ENCODE measurements at places on chromosomes 6 and 20. TPM values are rescaled to one million over a fixed set of nuclear protein-coding genes. Genes with fewer than 3 reads are reported as not detected.

COL11A2 gene
- total RNA-seq: 0.82 TPM

PPP1R16B gene
- 2.9 TPM for total RNA-seq

DNA sequence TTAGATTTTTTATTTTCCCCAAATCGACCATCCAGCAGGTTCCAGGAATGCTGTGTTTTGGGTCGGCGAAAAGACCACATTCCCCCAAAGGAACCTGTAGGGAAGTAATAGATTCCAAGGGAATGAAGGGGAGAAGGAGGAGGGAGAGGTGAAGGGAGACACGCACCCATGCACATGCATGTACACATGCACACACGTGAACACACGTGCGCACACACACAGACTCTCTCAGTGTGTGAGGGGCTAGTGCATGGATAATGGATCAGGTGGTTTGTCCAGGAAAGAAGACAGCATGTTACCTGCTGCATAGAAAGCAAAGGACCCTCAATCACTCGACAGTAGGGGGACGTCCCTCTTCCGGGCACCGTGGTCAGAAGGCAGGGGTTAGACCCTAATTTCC, 52.4 kb upstream of the PDE10A start:
- no peak for DNase-seq

DNA sequence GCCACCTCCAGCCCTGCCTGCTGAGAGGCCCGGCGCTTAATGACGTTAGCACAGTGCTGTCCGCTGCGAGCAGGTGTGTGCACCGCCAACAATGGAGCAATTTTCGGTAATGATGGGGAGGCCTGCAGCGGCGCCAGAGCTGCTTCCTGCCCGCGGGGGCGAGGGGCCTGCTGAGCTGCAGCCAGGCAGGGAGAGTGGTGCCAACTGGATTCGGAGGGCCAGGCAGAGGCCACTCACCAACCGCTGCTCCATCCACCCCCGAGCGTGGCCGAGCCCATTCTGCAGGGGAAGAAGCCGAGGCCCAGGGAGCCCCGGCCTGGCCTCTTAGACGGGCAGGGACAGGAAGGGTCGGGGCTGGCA, 9.6 kb downstream of the HRH3 start:
- no peak for DNase-seq

DNA sequence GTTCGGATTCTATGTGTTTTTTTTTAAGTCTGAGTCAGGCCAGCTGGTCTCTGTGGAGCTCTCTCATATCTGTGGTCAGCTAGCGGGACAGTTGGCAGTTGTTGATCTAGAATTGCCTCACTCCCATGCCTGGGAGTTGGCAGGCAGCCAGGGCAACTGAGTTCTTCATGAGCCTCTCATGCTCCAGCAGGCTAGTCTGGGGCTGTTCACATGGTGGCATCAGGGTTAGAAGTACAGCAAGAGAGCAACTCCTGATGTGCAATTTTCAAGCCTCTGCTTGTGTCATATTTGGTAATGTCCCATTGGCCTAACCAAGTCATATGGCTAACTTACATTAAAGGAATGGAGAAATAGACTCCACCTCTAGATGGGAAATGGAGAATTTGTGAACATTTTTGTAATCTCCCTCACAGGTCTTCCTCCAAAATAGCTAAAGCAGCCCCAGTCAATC, 6.7 kb upstream of the IFT52 start:
- DNase-seq: peak; percentile 66

DNA sequence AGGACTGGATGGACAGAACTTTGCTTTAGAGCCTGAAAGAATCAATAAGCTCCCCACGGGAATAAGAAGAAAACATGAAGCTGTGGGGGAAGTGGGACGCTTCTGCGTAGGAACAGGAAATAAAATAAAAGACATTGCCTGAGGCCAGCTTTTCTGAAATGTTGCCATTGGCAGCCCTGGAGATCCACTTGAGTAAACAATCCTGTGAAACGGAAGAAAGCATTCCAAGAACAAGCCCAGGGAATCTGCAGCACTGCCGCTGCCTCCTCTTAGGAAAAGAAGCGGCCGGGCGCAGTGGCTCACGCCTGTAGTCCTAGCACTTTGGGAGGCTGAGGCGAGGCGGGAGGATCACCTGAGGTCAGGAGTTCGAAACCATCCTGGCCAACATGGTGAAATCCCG, 182.3 kb upstream of the RALGAPA2 start:
- DNase-seq: no peak

GRCh38 chr6:41573985-41574384, 27.8 kb downstream of the FOXP4 start:
- DNase-seq: no peak

DNA sequence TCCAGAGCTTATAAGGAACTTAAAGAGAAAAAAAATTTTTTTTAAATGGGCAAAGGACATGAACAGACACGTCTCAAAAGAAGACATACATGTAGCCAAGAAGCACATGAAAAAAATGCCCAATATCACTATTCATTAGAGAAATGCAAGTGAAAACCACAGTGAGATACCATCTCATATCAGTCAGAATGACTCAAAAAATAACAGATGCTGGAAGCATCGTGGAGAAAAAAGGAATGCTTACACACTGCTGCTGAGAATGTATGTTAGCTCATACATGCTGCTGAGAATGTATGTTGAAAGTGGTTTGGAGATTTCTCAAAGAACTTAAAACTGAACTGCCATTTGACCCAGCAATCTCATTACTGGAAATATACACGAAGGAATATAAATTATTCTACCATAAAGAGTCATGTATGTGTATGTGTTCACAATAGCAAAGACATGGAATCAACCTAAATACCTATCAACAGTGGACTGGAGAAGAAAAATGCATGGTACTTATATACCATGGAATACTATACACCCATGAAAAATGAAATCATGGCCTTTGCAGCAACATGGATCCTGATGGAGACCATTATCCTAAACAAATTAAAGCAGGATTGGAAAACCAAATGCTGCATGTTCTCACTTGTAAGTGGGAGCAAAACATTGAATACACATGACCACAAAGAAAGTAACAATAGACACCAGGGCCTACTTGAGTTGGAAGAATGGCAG, 5.2 kb downstream of the OR11A1 start:
- no peak for DNase-seq

- no peak for DNase-seq
These were observed 158.3 kb downstream of the EYA4 start for GRCh38 chr6:133399426-133399825.

DNA sequence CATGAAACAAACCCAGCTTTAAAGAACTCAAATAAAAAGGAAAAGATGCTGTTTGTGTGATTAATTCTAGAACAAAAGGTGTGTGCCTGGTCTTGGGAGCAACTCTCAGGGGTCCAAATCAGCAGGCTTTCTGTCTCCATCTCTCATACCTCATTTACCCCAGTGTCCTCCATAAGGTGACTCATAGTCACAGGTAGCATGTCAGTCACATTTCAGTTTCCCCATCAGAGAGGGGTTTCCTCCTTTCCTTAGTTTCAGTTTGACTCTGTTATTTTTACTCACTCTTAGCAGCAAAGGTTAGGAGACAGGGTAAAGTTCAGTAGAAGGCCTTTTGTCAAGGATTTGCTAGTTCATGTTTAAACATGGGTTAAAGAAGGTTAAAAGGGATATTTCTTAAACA, 46.2 kb downstream of the OGFRL1 start:
- no peak for DNase-seq

DNA sequence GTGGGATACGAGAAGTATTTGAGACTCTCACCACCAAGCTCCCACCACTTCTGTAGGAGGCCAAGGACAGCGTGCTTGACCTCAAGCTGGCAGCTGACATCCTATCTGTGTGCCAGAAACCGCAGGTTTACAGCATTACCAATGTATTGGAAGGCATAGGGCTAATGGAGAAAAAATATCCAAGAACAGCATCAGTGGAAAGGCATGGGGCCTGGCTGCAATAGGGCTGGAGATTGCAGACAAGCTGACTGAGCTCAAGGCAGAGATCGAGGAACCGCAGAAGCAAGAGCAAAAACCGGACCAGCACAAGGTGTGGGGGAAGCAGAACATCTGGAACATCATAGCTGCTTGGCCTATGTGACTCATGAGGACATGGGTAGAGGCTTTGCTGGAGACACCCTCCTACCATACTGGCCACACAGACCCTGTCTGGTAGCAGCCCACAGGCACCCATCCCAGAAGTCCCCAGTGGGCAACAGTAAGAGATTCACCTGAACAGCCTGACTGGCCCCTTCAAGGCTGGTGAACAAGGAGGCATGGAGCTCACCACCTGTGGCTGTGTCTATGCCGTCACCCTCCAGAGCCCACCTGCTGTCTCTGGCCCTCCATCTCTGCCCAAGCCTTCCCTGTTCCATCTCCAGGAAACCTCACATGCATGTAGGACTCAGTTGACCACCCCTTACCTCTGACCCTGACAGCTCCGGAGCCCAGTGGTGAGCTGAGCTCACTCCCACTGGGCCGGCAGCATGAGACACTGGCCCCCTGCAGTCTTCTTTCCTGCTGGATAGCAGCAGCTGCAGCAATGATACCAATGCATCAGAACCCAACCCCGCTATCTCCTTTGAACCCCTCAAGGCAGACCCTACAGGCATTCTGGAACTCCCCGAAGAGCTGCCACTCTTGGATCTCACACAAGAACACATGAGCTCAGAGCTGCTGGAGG, 171.1 kb downstream of the KIF6 start:
- no peak for DNase-seq

BFSP1 gene
- total RNA-seq: 2.3 TPM

- DNase-seq: no peak
These were observed 45.8 kb upstream of the PNRC1 start for GRCh38 chr6:89034586-89035251.

MUCL3 gene
- total RNA-seq: not detected

GRCh38 chr6:139647016-139647415, 272.6 kb upstream of the CITED2 start:
- DNase-seq: no peak

All from ovary (tissue), 10 donors.